ENCODE measurements at places on chromosomes 2 and 18.
A peak's percentile ranks its signal among the peaks of the same experiment; 100 is the strongest.

DNA sequence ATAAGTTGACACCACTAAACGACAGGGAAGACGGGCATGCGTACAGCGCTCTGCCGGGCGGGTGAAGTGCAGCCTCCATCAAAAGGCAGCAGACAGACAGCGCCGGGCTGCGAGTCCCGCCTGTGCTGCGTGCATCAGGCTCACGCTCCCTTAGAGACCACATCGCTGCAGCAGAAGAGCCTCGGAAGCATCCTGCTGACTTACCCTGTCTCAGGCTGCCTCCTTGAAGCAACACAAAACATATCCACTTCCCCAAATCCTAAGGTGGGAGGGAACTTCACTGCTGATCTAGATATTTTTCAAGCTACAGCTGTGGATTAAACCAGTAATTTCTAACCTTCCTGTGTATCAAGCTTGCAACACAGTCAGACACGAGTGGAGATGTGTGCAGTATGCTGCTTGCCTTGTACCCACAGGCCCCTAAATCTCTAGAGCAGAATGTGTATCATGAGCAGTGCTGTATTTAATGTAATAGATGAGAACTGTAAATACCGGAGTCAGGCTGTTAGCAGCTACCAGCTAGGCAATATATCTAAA is 6.4 kb downstream of the MYT1L start:
- DNase-seq, result no peak

DNA sequence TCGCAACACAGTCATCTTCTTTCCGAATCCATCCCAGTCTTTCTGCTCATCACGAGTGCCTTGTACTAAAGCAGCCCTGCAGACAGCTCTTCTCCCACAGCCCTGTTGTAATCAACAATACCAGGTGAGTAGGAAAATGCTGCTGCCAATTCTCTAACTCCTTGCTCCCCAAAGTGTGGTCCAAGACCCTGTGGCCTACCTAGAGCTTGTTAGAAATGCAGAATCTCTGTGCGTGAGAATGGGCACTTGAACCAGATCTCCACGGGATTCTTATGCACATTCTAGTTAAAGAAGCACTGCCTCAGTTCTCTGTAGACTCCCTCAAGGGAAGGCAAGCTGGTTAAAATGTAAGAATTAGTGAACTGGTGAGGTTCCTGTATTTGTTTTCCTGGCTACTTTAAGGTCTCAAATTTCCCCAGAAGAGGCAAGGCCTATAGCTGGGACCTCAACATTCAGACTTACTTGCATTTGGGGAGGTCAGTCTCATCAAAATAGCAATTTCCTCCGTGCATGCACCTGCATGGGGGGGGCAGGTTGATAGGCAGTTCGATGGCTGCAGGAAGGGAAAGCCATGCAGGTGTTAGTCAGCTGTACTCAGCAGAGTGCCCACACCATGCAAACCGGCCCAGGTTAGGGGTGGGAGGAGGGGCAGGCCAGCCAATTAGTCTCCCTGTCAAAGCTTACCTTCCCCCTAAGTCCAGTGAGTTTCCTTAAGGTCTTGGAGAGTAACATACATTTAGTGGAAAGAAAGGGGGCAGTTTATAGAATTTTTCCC is 70.8 kb downstream of the DHRS9 start:
- DNase-seq, result no peak

GRCh38 chr2:230324503-230324902 is 2.5 kb upstream of the SP140L start:
- no peak for DNase-seq

GRCh38 chr2:178258916-178259315 is 64.6 kb downstream of the OSBPL6 start:
- DNase-seq, result peak; percentile 48

DNA sequence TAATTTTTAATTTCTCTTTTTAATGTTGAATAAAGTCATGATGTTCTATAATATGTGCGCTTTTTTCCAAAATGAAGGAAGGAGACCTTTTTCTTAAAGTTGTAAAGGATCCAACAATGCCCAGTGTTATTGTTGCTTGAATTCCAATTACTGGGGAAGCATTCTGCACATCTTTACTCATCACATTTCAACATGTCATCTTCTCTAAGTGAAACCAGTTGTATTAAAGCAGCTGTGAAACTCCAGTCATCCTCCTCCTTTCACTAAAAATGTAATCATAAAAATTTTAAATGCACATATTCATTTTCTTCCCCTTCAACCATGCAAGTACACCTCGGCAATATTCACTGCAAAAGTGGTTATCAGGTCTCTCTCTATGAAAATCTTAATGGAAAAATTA is 722.7 kb downstream of the TSN start:
- DNase-seq, result peak; percentile 8

- DNase-seq, result peak; percentile 12
Measured at GRCh38 chr2:150339951-150340350, 147.5 kb downstream of the RND3 start.

- peak; percentile 24 for DNase-seq
Measured at GRCh38 chr2:155372969-155373368, 674.5 kb downstream of the KCNJ3 start.
